ENCODE measurements at places on chromosomes 5 and 9.

GRCh38 chr5:133933169-133933509 is 35.3 kb downstream of the C5orf15 start:
- DNase-seq: no peak

DNA sequence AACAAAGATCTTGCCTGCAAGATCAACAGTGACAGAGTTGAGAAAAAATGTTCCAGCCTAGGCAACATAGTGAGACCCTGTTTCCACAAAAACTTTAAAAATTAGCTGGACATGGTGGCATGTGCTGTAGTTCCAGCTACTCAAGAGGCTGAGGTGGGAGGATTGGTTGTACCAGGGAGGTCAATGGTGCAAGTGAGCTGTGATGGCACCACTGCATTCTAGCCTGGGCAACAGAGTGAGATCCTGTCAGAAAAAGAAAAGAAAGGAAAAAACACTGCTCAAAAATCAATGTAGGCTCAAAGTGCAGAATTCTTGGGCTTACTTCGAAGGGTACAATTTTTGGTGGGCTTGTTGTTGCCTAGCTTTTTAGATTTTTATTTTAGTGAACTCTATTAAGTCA is 145.4 kb downstream of the PLPPR1 start:
- DNase-seq: no peak

DNA sequence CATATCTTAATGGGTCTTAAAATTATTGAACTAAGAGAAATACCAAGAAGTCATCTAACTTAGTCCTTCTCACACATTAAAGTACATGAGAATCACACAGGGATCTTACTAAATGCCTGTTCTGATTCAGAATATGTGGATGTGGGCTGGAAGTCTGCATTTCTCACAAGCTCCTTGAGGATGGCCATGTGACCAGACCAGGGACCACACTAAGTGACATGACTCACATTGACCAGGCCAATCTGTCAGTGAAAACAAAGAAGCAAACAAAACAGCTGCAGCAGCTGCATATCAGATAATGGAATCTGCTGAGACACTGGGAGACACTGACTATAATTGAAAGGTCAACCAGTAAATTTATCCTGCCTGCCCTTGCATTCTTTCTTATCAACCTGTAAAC is 110.5 kb downstream of the ADAMTS12 start:
- no peak for DNase-seq

DNA sequence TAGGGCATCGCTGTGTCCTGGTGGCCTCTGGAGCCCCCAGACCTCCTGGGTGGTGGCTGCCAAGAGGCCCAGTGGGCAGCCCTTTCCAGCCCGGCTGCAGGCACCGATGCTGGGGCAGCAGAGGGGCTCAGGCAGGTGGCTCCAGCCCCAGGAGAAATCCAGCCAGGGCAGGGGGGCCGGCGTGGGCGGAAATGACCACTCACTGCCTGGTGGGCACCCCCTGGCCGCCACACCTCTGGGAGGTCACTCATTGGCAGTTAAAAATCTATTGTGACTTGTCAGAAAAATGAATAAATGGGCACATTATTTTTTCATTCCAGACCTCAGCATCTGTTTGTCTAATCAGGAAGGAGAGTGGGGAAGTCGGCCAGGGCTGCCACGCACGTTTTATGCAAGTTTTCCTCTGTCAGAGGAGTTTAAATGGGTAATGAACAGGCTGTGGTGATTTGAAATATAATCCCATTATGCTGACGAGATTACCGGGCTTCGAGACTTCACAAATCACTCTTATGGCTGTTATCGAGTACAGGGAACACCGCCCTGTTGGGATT is 171.9 kb downstream of the GAPVD1 start:
- DNase-seq: no peak

DNA sequence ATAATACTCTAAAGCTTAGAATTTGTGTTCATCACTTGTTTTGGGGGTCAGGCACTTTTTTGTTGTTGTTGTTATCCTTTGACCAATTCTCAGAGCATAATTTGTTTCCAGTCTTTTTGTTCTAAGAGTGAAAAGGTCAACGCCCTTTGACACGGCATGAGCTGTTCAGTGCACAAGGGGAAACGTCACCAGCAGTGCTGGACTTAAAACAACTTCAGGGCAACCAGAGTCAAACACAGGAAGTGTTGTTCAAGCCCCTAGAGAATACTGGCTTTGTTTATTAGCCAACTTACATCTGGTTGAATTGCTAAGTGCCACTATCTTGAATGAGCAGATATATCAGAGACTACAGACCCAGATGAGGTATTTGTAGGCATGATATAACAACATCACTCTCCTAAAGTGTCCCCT is 368.9 kb downstream of the TMEM161B start:
- no peak for DNase-seq

DNA sequence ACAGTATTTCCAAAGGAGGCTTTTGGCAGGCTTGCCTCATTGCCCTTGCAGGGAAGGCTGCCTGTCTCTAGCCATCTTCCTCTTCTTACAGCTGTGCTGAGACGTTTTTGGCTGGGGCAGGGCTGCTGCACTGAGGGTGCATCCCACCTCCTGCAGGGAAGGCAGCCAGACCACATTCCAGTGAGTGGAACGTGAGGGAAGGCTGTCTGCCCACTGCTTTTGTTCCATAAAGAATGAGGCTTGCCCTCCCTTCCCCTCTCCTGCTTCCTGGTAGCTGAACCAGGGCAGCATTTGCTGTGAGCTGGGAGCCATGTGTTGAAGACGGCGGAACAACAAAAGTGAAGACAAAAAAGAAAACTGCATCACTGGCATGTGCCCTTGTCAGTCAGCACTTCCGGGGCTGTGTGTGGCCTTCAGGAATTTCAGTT is 16.8 kb downstream of the MGAT1 start:
- DNase-seq: no peak

- no peak for DNase-seq
Observed at GRCh38 chr5:137361280-137361679, 137.8 kb downstream of the SPOCK1 start.

GRCh38 chr9:128551657-128552152 is 682 bp upstream of the SPTAN1 start:
- no peak for DNase-seq

- no peak for DNase-seq
Observed at GRCh38 chr9:118533850-118534249, 829.6 kb downstream of the TLR4 start.

- no peak for DNase-seq
Observed at GRCh38 chr9:81594415-81594814, 94.9 kb downstream of the TLE1 start.

GRCh38 chr9:98479449-98479848 is 224.0 kb upstream of the TBC1D2 start:
- DNase-seq: no peak

DNA sequence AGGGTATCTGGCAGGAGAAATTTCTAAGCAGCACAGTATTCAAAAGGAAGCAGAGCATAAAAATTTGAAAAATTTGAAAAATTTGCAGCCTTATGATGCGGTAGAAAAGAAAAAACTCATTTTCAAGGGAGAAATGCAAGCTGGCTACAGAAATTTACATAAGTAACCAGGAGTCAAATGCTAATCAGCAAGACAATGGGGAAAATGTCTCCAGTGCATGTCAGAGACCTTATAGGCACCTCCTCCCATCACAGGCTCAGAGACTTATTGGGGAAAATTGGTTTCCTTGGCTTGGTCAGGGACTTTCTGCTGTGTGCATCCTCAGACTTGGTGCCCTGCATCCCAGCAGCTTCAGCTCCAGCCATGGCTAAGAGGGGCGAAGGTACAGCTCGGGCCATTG is 35.8 kb downstream of the IZUMO3 start:
- no peak for DNase-seq
